ENCODE measurements at places on chromosomes 5 and 9.

GRCh38 chr9:105233873-105234272, 10.6 kb upstream of the SLC44A1 start:
- DNase-seq: no peak

DNA sequence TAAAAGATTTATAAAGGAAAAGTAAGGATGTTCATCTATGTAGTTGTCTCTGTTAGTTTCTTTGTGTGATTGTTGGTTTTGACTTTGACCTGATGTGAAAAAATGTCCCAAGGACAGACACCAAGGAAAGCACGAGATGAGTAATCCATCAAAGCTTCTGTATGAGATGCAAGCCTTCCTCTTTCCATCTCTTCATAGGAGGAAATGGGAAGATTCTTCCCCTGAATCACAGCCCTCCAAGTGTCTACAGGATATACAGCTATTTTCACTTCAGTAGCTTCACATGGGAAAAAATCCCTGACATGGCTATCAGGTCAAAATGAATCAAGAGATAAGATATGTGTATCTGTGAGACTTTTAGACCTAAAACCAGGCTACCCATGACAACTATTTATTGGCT, 29.0 kb upstream of the CEMIP2 start:
- DNase-seq: no peak

DNA sequence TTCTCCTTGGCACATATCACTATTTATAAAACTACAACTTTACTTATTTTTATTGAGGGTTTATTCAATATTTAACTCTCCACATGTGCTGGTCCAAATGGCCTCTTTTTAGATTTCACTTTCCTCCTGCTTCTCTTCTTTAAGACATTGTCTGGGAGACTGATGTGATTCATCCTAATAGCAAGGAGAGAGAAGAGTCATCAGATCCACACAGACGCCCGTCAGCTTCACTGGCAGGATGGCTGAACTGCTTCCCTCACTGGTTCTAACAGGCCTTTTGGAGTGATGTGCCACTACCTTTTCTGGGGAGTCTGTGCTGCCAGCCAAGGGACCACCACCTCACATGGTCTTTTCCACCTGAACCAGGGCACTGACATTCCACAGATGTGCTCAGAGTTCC, 16.5 kb upstream of the ROR2 start:
- DNase-seq: no peak

GRCh38 chr5:80037366-80037765, 2.2 kb downstream of the THBS4 start:
- DNase-seq: no peak

- no peak for DNase-seq
Measured at GRCh38 chr9:95940265-95940664, 64.8 kb downstream of the ERCC6L2 start.

GRCh38 chr9:127905004-127905728, 5.8 kb upstream of the ST6GALNAC6 start:
- no peak for DNase-seq

All from D721Med (cell line).